ENCODE measurements at places on chromosomes 3 and 15. TPM values are rescaled to one million over a fixed set of nuclear protein-coding genes. Genes with fewer than 3 reads are reported as not detected.

The PPIP5K1 gene
- total RNA-seq = 120 TPM

The GSK3B gene
- total RNA-seq = 48.4 TPM

GRCh38 chr3:162217647-162218046, 721.0 kb downstream of the OTOL1 start:
- no peak for DNase-seq

- no peak for DNase-seq
These were observed 55.3 kb downstream of the CCK start for GRCh38 chr3:42210726-42211125.

- DNase-seq = no peak
These were observed 12.3 kb downstream of the ABTB1 start for GRCh38 chr3:127684871-127685707.

GRCh38 chr3:103965764-103966163, 1400.9 kb upstream of the ALCAM start:
- DNase-seq = no peak
